BJ (cell line): ENCODE measurements at places on chromosomes 7 and 10.
A peak's percentile ranks its signal among the peaks of the same experiment; 100 is the strongest.

GRCh38 chr10:120392671-120393079 lies 64.4 kb upstream of the PLPP4 start:
- no peak for DNase-seq

DNA sequence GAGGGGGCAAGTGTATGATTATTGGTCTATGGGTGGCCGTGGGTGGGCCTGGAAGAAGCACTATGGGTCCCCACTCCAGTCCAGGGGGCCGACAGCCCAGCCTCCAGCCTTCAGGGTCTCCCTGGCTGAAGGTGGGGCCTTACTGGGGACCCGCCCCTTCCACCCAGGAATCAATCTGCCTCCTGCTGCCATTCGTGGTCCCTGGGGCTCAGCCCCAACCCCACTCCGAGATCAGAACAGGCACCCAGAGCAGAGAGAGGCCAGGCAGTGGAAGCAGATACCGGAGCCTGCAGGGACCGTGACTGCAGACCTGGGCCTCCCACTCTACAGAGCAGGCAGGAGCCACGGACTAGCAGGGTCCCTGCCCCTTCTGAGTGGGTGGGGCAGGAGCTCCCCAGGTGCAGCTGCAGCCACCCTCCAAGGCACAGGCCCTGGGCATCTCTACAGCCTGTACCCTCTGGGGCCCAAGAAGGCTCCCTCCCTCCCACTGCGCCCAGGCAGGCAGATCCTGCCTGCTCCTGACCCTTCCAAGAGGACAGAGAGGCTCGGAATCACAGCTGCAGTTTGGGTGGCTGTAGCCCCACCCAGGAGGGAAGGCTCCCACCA lies 13.6 kb upstream of the FOXL3 start:
- DNase-seq: no peak

DNA sequence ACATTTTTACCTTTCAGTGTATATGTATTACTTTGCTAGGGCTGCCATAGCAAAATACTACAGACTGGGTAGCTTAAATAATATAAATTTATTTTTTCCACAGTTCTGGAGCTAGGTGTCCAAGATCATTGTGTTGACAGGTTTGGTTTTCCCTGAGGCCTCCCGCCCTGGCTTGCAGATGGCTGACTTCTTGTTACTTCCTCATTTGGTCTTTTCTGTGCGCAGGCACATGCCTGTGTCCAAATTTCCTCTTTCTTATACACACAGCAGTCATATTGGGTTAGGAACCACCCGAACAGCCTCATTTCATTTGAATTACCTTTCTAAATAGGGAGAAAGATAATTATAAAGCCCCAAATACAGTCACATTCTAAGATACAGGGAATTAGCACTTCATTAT lies 521.6 kb upstream of the SORCS1 start:
- DNase-seq: no peak

DNA sequence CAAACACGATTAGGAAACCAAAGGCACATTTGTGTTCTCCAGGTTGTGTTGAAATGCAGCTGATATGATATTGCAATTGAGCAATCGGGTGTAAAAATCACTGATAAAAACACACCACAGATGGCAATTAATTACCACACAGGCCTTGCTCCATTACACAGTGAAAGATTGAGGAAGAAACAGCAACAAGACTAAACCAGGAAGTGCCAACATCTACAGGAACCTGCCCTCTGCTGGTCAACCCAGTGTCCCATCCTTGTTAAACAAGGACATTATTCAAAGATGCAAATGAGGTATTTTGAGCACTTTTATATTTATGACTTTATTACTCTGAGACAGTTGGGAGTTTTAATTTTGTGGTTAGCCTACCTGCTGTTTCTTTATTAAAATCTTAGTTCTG lies 765.6 kb upstream of the GHITM start:
- DNase-seq: no peak

- DNase-seq: peak; percentile 56
These were observed 15.3 kb upstream of the GPR146 start for GRCh38 chr7:1028775-1029636.

DNA sequence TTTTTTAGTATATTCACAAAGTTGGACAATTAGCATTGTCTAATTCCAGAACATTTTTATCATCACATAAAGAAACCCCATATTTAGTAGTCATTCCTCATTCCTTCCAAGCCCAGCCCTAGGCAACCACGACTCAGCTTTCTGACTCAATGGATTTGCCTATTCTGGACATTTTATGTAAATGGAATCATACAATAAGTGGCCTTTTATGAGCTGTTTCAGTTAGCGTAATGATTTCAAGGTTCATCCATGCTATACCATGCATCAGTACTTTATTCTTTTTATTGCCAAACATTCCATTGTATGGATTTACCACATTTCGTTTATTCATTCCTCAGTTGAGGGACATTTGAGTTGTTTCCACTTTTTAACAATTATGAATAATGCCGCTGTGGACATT lies 249.2 kb downstream of the DYNC1I1 start:
- DNase-seq: no peak

DNA sequence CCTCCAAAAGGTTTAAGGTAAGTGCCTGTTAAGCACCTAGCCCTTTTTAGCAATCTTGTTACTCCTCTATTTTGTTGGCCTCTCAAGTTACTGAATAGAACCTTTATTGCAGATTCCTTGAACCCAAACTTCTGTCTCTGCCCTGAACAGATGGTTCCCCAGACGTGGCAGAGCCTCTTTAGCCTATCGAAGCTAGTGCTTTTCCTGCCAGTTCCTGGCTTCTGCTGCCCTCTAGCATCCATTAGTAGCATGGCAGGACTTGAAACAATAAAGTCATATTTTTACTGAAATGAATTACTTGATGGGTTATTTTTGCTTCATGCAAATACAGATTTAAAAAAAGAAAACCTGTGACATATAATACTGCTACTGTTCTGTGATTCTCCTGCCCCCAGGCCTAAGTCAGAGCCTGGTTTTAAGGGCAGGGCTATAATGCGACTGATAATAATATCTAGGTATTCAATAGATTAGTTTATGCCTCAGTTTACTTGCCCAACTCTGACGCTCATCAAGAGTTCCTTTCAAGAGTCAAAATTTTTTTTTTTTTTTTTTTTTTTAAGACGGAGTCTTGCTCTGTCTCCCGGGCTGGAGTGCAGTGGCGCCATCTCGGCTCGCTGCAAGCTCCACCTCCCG lies 84.3 kb upstream of the PHF14 start:
- DNase-seq: no peak

DNA sequence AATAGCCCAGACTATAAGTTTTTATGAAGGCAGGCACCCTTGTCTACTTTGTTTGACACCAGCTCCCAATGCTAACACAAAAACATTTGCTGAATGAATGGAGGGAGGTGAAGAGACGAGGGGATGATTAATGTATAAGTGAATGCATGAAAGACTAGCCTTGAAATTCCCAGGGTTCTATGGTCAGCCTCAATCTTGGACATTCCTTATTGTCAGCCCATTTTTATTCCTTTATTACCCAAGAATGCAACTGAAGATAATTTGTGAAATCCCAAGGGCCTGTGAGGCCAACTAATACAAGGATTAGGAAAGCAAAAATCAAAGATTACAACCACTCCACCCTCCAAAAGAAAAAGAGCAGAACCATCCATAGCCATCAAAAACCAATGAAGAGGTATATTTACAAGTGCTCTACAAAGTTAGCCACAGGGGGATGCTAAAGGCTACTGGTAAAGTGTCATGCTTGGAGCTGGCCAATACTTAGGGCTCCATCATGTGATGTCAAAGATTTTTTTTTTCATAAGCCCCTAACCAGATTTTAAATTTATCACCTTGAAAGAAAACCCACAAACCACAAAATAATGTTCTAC lies 40.0 kb upstream of the ASAH2 start:
- DNase-seq: no peak

- peak; percentile 7 for DNase-seq
These were observed 44.5 kb downstream of the ICA1 start for GRCh38 chr7:8217200-8218068.

GRCh38 chr10:24324651-24325050 lies 115.7 kb downstream of the KIAA1217 start:
- DNase-seq: no peak

DNA sequence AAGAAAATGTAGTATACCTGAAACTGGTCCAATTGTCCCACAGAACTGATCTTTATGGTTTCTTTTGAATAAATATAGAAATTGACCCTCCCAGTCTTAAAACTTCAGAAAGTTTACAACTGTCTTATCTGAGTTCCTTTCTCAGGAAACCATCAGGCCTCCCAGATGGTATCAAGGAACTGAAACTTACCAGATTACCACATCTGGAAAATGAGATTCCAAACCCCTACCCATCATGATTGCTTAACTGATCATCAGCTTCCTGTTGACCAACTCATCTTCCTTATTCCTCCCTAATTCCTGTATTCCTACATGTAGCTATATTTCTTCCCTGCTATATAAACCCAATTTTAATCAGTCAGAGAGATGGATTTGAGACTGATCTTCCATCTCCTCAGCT lies 5.5 kb downstream of the VWDE start:
- no peak for DNase-seq

GRCh38 chr10:69846293-69846921 lies 44.7 kb downstream of the COL13A1 start:
- DNase-seq: no peak

- DNase-seq: no peak
These were observed 18.1 kb upstream of the HOXA13 start for GRCh38 chr7:27217951-27218350.

GRCh38 chr7:14596421-14596820 lies 306.1 kb downstream of the DGKB start:
- DNase-seq: no peak

DNA sequence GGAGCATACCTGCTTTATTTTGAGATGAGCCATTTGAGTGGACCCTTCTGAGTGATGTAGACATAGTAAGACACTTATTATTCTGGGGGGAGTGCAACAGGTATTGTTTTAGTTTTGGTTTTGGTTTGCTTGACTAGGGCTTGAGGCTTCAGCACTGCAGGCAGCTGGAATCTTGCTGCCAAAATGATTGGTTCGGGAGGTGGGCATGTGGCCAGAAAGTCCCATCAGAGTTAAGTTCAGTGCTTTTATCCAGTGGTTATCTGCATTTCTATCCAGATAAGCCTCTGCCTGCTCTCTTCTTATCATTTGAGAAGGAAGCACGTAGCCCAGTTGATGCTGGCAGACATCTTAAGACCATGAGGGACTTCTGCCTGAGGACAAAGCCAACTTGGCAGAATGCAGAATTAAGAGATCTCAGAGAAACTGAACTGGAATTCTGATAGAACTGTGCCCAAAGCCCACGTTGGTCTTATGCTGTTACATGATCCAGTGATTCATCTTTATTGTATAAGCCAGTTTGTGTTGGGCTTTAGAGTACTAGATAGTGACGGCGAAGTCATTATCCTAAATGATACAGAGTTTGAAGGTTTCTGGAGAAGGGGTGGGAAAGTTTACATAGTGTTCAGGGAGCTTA lies 9.6 kb upstream of the JAZF1 start:
- DNase-seq: no peak

DNA sequence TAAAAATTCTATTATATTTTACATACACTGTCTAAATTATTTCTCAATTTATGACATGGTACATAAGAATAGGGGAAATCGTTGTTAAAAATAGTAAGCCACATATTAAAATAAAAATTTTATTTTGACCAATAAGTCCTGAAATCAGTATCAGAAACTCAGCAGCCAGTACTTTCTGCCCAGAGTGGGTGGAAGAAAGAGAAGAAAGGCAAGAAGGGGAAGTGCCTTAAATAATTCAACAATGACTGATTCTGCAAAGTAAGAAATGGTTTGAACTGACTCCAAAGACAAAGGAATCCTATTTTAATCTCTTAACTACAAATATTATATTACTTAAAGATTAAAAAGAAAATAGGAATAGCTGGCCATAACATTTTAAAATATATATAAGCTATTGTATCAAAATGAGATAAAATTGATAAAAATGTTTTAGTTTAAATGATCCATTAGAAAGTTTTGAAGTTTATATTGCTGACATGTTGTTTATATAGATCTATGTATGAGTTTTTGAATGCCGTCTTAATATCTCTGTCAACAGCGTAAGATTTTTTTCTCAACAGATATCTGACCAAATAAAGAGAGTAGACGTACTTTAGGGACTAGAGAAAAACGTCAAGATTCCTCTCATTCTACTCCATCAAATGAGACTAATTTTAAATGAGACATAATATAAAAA lies 30.2 kb upstream of the NRCAM start:
- DNase-seq: no peak
